ENCODE measurements at places on chromosomes 13 and 19.

DNA sequence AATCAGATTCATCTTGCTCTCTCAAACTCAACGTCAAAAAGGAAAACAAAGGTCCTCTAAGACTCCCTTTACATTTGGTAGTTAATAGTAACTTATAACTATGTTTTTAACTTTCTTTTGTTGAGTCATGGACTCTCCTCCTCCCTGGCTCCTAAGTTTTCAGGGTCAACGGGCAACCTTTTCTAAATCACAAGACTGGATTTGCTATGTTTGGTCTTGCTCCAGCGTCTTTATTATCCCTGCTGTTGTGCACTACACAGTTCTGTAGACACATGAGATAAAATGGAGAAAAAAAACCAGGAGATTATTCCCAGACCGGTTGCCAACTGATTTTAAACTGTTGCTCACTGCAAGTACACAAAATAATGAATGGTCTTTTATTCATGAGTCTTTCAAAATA lies 1.9 kb upstream of the ITM2B start:
- no peak for DNase-seq

DNA sequence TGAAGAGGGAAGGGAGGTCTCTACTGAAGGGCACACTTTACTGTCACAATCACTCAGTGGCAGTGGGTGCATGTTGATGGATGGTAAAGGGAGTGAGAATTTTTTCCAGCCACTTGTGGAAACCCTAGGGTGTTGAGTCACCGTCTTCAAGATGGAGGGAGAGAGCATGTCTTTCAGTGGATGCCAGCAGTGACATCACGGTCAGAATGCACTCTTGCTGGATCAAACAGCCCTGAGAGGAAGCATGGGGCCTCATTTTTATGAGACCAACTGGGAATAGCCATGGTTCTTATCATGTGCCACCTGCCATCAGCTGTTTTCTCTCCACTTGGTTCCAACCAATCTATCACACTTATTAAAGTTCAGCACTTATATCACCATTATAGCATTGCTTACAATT lies 182.5 kb downstream of the KCNRG start:
- DNase-seq = no peak

GRCh38 chr19:16017138-16017490 lies 59.2 kb upstream of the TPM4 start:
- DNase-seq = no peak

DNA sequence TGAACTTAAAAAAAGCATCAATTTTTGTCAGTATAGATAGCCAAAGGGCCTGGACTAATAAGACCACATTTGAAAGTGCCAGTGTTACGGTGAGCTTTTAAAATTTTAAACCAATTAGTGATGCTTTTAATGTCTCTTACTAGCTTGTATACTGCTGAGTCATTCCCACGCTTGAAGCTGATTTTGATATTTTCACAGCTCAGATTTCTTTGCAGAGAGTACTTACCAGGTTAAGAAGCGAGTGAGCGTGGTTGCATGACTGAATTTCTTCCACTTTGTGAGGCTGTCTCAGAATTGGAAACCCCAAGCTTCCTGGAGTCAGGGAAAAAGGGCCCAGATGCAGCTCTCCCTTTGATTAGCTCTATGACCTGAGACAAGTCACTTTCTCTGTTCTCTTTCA lies 74.5 kb upstream of the NBEA start:
- no peak for DNase-seq

- no peak for DNase-seq
These were observed 13.9 kb downstream of the VSTM2B start for GRCh38 chr19:29539670-29540069.

GRCh38 chr19:14300303-14300702 lies 80.9 kb upstream of the ADGRE5 start:
- DNase-seq = no peak

DNA sequence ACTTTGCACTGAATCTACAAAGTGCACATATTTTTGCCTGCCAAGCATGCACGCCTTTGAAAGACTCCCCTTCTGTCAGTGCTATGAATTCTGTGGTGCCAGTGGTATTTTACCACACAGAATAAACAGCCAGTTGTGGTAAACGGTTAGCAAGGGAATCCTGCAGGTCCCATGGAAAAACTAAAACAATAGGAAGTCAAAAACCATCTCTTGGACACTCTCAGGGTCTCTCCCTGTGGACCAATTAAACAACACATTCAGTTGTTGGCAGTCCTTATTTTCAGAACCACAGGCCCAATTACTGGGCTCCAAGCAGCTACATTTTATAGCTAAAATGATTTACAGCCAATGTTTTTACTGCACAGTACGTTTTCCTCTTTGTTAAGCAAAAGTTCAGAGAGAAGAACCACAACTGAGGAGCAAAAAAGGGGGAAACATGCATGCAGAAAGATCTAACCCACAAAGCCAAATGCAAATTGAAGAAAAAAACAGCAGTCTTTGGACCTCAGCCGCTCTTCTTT lies 116.9 kb downstream of the KCTD12 start:
- no peak for DNase-seq

GRCh38 chr13:27919659-27919933 lies 204 bp upstream of the PDX1 start:
- no peak for DNase-seq

GRCh38 chr19:37470216-37470615 lies 1.1 kb downstream of the ZNF570 start:
- no peak for DNase-seq

GRCh38 chr13:21546372-21546771 lies 57.6 kb downstream of the MICU2 start:
- no peak for DNase-seq

DNA sequence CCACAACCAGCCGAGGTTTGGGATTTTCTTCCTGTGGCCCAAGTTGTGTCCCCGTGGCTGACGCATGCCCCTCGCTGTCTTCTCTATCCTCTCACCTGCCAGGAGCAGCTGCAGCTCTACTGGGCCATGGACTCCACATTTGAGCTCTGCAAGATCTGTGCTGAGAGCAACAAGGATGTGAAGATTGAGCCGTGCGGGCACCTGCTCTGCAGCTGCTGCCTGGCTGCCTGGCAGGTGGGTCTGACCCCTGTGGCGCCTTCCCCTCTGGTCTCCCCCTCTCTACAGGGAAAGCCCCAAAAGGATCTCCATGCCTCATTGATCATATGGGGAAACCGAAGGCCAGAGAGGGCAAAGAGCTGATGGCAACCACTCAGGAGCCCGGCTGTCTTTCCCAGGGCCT lies 14.6 kb downstream of the CBLC start:
- DNase-seq = no peak

DNA sequence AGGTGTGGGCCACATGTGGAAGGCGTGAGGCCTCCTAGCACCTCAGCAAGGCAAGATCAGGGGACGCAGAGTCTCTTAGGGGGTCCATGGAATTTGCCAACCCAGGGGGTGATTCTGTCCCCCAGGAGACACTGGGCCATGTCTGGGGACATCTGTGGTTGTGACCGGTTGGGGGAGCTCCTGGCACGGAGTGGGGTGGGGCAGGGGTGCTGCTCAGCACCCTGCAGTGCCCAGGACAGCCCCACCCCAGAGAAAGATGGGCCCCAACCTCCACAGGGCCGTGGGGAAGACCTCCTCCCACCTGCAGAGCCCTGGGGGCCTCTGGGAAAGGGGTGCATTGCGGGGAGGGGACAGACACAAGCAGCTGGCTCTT lies 4.0 kb downstream of the MKNK2 start:
- no peak for DNase-seq

- no peak for DNase-seq
These were observed 58.4 kb downstream of the ZIC5 start for GRCh38 chr13:99913167-99913566.

DNA sequence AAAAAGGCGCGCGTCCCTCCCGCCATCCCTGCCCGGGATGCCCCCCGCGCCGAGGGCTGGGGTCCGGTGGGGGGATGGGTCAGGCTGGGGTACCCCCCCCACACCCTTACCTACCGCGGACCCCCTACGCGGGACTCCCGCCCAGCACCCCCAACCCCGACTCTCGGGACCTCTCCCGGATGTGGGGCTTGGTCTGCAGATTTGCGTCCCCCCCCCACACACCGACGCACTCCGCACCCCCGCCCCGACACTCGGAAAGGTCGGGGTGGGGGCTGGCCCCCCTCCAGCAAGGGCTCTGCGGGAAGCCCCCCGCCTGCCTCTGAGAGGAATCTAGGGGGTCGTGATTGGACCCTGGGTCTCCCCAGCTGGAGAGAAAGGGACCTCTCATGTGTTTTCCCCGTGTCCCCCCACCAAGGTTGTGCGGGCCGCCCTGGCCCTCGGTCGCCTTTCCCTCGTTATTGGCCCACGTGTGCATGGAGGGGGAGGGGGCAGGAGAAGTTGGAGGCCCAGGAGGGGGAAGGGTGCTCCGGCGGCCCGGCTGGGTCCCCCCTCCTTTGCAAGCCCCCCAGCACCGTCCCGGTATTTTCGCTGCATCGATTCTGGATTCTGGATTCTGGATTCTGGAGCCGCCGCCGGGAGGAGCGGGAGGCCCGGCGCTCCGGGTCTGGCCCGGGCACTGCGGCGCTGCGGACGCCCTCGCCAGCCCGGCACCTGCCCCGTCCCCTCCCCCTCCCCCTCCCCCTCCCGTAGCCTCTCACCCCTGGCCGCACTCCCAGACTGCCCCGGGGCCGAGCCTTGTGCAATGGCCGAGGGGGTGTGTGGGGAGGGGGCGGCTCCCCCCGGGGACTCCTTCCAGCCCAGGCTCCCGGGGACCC lies 607 bp downstream of the NFIC start:
- DNase-seq = peak; percentile 85

DNA sequence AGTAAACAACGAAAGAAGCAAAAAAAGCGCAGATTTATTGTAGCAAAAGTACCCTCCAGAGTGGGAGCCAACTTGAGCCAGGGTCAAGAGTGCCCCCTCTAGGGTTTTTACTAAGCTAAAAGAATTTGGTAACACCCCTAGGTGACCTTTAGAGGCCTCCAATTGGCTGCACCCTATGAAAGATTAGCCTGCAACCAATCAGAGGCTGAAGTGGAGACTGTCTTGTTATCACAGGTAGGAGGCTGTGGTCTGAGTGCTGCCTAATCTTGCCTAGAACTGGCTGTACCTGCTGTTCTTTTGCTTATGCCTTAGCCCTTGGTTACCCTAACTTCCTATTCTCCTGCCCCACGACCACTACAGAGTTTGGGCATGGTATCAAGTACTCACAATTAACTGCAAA lies 38.3 kb downstream of the ANKRD10 start:
- no peak for DNase-seq

DNA sequence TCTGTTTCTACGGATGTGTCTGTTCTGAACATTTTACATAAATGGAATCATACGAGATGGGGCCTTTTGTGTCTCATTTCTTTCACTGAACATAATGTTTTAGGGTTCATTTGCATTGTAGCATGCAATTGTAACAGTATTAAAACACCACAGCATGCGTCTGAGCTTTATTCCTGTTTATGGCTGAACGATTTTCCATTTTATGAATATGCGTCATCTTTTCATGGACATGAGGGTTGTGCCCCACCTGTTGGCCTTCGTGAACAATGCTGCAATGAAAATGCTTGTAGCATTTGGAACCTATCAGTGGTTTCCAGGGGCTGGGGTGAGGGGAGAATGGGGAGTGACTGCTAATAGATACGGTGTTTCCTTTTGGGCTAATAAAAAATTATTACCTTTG lies 5.1 kb downstream of the OR10H1 start:
- DNase-seq = no peak

GRCh38 chr19:7177926-7178325 lies 108.4 kb downstream of the ZNF557 start:
- no peak for DNase-seq

DNA sequence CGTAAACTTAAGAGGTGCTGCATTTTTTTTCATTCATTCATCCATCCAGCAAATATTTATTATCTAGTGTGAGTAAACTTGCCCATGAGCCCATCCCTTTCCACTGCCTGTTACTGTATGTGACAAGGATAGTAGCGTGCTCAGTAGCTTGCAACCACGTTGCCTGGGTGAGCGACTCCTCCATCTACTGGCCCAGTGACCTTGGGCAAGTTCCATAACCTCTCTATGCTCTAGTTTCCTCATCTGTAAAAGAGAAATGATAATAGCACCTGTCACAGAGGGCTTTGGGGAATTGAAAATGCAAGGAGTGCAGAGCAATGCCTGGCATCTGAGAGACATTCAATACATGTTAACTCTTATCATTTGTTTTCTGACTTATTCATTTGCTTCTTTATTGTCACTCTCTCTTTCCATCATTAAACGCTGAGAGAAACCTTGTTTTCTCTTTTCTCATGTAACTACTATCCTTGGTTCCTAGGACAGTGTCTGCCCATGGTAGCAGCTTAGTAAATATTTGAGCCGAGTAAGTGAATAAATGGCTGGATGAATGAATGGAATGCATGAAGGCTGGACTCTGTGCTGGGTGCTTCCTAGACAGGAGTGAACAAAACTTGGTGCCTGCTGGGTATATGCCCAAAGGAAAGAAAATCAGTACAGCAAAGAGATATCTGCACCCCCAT lies 19.9 kb downstream of the LRCH1 start:
- DNase-seq = no peak

DNA sequence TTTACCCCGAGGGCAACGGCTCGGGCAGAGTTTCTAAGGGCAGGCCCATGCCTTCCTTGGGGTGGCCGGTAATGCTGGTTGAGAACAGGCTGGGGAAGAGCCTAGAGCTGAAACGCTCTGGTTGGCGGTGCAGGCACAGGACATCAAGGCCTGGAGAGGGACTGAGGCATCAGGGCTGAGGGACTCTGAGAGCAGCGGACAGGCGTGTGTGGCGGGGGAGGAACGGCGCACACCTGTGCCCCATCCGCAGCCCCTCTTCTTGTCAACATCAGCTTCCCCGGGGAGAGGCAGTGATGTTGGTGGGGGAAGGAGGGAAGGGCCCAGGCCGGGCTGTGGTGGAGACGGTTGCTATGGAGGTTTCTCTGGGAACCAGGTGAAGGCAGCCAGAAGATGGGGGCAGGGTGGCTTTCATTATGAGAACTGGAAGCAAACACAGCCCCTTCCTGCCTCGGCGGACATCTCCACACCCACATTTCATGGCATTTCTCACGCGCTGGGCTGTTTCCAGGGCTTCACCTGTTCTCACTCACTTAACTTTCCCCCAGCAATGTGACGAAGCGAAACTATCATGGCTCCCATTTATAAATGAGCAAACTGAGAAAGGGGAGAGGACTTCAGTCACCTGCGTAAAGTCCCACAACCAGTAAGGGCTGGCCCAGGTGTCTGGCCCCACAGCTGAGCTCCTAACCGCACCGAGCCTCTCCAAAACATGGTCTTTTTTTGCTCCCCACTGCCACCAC lies 8.2 kb upstream of the ATF5 start:
- no peak for DNase-seq

DNA sequence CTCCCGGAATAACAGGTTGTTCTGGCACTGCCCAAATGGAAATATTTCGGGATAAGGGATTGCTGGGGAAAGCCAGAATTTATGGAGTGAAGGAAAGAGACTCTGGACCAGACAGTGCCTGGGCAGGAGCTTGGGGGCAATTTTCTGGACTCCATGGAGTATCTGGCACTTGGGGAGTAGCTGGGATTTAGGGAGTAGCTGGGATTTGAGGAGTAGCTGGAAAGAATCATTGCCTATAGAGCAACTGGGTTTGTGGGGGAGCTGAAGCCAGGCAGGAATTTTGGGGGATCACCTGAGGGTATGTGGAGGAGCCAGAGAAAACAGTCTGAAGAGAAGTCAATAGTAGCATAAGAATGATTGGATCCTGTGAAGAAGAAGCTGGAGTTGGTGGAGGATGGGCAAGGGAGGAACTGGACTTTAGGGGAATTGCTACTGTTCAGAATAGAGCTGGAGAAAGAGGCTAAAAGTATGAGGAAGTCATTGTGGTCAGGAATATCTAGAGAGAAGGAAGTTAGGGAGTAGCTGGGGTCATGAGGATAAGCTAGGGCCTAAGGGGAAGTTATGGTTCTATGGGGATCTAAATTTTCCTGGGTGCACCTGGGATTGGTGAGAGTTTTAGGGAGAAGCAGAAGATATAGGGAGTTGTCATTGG lies 14.8 kb downstream of the FSD1 start:
- no peak for DNase-seq

Measured in left lobe of liver (tissue), 2 donors.